GM12891 (cell line): ENCODE measurements at places on chromosomes 12 and 14.
A peak's percentile ranks its signal among the peaks of the same experiment; 100 is the strongest.

GRCh38 chr12:11786638-11787365 lies 137.3 kb downstream of the ETV6 start:
- no peak for DNase-seq

GRCh38 chr14:69068744-69069421 lies 84.0 kb downstream of the DCAF5 start:
- DNase-seq, result no peak

DNA sequence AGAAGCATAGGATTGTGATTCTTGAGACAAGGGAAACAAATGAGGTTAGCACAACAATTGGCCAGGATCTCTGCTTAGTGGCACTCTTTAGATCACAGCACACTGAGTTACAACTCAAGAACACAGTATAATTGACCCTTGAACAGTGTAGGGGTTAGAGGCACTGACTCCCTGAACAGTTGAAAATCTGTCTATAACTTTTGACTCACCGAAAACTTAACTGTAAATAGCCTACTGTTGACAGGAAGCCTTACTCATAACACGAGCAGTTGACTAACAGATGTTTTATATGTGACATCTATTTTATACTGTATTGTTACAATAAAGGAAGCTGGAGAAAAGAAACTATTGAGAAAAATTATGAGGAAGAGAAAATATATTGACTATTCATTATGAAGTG lies 296.1 kb downstream of the RERGL start:
- no peak for DNase-seq

DNA sequence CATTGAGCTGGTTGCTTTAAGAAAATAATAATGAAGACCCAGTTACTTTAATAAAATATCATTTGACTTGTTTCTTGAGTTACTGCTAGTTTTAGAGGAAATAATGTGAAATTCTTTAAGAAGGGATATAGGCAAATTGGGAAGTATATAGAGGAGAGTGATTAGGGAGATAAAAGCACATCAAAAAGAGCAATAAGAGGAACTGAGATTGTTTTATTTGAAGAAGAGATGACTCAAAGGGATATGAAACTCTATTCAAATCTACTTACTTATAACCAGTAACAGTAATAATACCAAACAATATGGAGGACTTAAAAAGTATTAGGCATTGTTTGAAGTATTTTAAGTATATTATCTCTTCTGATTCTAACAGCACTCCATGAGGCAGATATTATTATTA lies 37.1 kb downstream of the LRRK2 start:
- DNase-seq, result no peak

DNA sequence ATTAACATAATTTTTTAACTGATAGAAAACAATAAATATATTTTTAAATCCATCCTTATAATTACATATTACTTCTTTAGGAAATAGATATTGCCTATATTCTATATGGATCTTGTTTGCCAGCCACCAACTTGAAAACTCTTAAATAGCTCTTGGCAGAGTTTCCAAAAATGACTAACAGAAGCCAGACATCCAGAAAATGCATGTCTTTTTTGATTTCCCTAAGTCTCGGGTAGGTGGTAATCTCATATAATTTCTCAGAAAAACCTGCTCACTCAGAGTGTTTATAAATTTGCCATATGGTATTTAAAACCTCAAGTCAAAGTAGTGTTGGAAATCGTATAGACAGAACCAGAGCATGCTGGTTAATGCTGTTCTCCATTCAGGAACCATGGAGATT lies 360.4 kb upstream of the FOXG1 start:
- DNase-seq, result no peak

GRCh38 chr12:112381406-112381882 lies 787 bp downstream of the HECTD4 start:
- peak; percentile 55 for DNase-seq

DNA sequence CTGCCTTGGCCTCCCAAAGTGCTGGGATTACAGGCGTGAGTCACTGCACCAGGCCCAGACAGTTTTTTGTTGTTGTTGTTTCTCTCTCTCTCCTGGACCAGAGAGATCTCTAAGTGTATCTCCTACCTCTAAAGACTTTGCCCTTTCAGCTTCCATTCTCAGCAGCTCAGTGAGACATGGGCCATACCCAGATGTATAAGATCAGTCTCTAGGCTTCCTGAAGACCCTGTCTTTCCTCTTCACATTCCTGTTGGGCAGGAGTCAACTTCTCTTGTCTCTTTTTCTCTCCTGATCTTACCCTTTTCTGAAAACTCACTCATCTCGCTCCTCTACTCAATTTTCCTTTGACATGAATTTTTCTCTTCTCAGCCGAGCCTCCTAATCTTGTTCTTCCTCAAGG lies 42.0 kb downstream of the KCNK13 start:
- no peak for DNase-seq

GRCh38 chr12:123250471-123251383 lies 17.5 kb downstream of the MTRFR start:
- DNase-seq, result no peak

- no peak for DNase-seq
Observed at GRCh38 chr14:89603938-89604480, 187.0 kb upstream of the FOXN3 start.

GRCh38 chr14:72701237-72701565 lies 192.7 kb downstream of the DPF3 start:
- no peak for DNase-seq

DNA sequence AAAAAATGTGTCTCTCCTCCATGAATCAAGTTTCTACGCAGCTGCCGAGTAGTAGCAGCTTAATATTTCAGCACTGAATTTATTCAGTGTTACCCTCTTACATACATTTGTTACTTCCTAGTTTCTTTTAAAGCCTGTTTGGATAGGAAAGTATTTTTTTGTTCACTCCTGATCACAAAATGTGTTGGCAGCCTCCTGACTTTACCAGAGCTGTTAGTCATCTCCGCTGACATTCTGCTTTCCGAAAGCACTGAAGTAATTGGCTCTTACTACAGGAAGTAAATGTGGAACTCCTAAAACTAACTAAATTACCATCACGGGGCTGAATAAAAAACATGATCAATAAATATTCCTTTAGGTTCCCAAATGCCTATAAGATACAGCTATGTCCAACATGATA lies 225.5 kb downstream of the EPS8 start:
- no peak for DNase-seq

- no peak for DNase-seq
Observed at GRCh38 chr12:88300931-88301330, 158.8 kb downstream of the TMTC3 start.

DNA sequence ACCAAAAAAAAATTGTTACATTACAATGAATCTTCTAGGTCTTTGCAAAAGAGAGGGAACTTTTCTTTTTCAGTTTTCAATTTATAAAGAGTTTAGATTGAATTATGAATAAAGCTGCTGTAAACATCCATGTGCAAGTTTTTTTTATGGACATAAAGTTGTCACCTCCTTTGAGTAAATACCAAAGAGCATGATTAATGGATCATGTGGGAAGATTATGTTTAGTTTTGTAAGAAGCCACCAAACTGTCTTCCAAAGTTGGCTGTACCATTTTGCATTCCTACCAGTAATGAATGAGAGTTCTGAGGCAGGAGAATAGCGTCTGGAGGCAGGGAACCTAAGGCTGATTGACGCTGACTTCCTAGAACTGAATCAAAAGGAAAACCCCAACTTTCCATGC lies 30.2 kb downstream of the LEMD3 start:
- DNase-seq, result no peak

GRCh38 chr12:101697197-101697929 lies at the start of gene CHPT1:
Gene CHPT1 (plus strand): TSS chr12:101697640. CDS start chr12:101697862, 222 bp downstream.
- DNase-seq, result peak; percentile 64

DNA sequence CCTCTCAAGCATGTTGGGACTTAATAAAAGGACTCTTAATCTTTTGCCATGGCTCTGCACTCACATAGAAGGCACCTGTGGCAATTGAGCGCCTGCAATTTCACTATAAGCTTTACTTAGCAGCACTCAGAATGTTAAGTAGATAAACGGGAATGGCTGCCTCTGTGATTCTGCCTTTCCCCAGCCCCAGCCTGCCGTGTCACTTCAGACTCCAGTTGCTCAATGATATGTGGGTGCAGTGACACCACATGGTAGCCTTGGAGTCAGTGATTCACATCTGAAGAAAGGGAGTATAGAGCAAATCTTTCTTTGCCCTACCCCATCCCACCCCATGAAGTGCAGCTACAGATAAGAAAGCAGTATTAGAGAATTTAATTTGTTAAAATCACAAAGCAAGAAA lies 96.1 kb downstream of the ZFC3H1 start:
- DNase-seq, result no peak

GRCh38 chr14:39382463-39382862 lies 49.8 kb downstream of the FBXO33 start:
- no peak for DNase-seq

DNA sequence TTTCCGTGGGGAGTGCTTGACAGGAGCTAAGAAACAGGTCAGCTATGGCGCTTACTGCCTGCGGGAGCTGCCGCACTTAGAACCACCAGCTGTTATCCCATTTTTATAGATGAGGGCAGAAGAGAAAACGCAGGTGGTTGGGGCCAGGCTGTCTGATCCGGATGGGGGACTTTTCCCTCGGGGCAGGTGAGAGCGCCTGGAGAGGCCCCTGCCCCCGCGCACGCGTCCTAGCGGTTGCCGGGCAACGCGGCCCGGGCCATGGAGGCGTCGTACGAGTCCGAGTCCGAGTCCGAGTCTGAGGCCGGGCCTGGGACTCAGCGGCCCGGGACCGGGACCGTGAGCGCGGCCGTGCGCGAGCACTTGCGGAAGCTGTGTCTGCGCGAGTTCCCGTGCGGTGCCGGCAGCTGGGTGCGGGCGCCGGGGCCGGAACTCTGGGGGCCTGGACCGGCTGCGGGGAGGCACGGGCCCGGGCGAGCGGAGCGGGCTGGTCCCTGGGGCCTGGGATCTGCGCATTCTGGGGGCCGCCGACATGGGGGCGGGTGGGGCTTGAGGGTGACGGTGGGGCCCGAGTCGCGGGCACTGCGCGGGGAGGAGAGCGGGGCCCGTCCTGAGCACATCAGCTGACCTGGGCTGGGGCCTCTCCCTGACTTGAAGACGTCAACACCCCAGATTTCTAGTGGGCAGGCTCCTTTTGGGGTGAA lies at the start of gene LRRC43:
Gene LRRC43 (plus strand): TSS at position 237 of the 701 bp plus-strand sequence. CDS start 22 bp downstream, at position 259.
- DNase-seq, result peak; percentile 59

DNA sequence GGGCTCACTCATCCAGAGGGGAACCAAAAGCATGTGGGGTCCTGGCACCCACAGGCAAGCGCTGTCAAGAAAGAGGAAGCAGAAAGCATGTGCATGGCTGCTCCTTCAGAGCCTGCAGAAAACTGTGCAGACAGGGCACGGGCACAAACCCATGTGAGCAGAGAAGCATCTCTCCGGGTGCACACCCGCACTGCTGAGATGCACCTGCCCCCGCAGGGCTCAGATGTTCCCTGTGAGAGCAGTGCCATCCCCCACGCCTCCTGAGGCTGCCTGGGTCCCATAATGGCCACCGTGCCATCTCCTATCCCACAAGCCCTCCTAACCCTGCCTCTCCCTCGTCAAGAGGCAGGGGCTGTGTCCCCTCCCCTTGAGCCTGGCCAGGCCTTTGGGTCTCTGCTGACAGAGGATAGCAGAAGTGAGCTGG lies 32.3 kb upstream of the INF2 start:
- no peak for DNase-seq
